PC-3 (cell line): ENCODE measurements at places on chromosomes 11 and 22. TPM values are rescaled to one million over a fixed set of nuclear protein-coding genes. Genes with fewer than 3 reads are reported as not detected.

PNPLA5 gene
- total RNA-seq = not detected in 2 replicates

GRCh38 chr11:116294630-116295029 lies 478.2 kb downstream of the BUD13 start:
- no peak overlapping the region for H3K27ac ChIP-seq
- H3K36me3 ChIP-seq = no peaks in the 10 kb centered on the region
- no peaks in the 10 kb centered on the region for H3K4me1 ChIP-seq
- DNase-seq = no peak
- H3K27me3 ChIP-seq = no peaks in the 10 kb centered on the region
- H3K4me3 ChIP-seq = no peak overlapping the region

GRCh38 chr11:42490506-42490905 lies 821.3 kb upstream of the API5 start:
- no peaks in the 10 kb centered on the region for H3K27me3 ChIP-seq
- no peak for DNase-seq
- no peak overlapping the region for H3K27ac ChIP-seq
- no peaks in the 10 kb centered on the region for H3K4me1 ChIP-seq
- no peaks in the 10 kb centered on the region for H3K36me3 ChIP-seq

GRCh38 chr22:26770624-26771023 lies 113.2 kb downstream of the MIAT start:
- H3K36me3 ChIP-seq = no peaks in the 10 kb centered on the region
- no peaks in the 10 kb centered on the region for H3K4me1 ChIP-seq
- no peak for DNase-seq
- no peak overlapping the region for H3K27ac ChIP-seq

GRCh38 chr11:3130269-3131071 lies 34.6 kb downstream of the OSBPL5 start:
- H3K4me3 ChIP-seq = no peak overlapping the region
- no peak overlapping the region for H3K27ac ChIP-seq
- peak; percentile 51 for DNase-seq
- H3K4me1 ChIP-seq = peaks cover 13% of the 10 kb centered on the region

SPDYC gene
- not detected in 2 replicates for total RNA-seq

GRCh38 chr22:43821606-43822425 lies 9.7 kb upstream of the EFCAB6 start:
- peaks cover 12% of the 10 kb centered on the region for H3K4me1 ChIP-seq
- no peak overlapping the region for H3K27ac ChIP-seq
- DNase-seq = no peak

CSF2RB gene
- total RNA-seq = 0.12 TPM in 1 of 2 replicates, not detected in the other

MIEF1 gene
- total RNA-seq = 22.1 and 23.2 TPM in 2 replicates
